ENCODE measurements at places on chromosomes 3 and 15.

- DNase-seq: no peak
Observed at GRCh38 chr3:157092230-157092629, 67.7 kb downstream of the CCNL1 start.

GRCh38 chr3:129023909-129024308 is 22.8 kb downstream of the EFCC1 start:
- no peak for DNase-seq

GRCh38 chr15:97168704-97169475 is 791.6 kb upstream of the ARRDC4 start:
- DNase-seq: no peak

DNA sequence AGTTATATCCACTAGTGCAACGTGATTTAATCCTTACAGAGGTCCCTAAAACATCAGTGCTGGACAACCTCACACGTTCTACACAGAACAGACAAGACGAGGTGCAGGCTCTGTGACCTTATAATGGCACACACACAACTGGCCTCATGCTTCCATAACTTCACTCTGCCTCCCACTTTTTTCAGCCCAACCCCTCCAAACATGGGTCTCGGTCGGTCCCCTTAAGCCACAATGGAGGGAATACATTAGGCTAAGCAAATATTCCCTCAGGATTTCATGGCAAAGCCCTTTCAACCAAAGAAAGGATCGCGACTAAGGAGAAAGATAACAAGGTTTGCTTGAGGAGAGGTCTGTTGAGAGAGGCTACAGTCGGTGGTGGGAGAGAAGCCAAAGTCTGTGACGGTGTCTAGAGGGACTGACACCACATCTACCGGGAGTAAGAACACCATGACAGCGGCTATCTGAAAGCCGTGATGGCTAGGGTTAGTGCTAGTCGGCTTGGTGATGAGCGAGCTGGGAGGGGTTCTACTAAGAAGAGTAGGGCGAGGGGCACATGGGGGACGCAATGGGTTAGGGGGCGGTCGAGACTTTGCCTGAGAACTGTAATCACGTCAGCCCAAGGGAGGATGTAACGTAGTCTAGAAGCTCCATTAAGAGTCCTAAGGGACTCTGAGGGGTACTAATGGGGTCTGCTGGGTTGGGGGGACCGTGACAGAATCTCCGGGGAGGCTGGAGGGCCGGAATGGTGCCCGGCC is 1.0 kb downstream of the MYO9A start:
- no peak for DNase-seq

- DNase-seq: no peak
Observed at GRCh38 chr15:51416129-51416528, 74.7 kb downstream of the GLDN start.

GRCh38 chr15:31336593-31337295 is 10.1 kb downstream of the KLF13 start:
- DNase-seq: no peak

GRCh38 chr3:23594066-23594465 is 211.7 kb upstream of the UBE2E1 start:
- DNase-seq: no peak

DNA sequence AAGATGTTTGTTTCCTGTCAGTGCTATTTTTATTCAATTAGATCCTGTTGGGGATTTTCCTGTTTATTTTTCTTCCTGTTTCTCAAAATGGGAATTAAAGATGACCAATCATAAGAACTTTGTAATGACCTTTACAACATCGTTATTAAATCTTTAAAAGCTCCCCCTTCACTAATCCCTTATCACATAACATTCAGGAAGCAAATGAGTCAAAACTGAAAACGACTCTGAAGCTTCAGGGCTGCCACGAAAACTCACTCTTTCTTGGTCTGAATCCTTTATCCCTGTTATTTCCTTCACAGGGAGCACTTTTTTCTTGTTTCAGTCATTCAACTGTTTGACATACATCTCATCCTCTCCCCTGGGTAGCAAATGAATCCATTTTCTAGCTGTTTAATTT is 75.8 kb upstream of the MB21D2 start:
- no peak for DNase-seq

DNA sequence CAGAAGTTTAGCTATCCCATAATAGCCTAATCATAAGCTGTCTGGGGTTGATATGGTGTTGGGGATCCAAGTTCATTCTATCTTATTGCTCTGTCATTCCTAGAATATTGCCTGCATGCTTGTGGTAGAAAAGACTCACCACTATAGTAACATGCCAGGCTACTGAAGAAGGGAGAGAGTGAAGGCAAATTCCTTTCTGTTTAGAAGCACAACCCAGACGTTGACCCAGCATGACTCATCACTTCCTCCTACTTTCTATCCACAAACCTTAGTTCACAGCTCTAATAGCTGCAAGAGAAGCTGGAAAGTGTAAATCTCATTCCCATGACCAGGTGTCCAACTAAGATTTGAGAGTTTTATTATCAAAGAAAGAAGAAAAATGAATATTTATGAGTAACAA is 57.8 kb upstream of the NMD3 start:
- DNase-seq: no peak

DNA sequence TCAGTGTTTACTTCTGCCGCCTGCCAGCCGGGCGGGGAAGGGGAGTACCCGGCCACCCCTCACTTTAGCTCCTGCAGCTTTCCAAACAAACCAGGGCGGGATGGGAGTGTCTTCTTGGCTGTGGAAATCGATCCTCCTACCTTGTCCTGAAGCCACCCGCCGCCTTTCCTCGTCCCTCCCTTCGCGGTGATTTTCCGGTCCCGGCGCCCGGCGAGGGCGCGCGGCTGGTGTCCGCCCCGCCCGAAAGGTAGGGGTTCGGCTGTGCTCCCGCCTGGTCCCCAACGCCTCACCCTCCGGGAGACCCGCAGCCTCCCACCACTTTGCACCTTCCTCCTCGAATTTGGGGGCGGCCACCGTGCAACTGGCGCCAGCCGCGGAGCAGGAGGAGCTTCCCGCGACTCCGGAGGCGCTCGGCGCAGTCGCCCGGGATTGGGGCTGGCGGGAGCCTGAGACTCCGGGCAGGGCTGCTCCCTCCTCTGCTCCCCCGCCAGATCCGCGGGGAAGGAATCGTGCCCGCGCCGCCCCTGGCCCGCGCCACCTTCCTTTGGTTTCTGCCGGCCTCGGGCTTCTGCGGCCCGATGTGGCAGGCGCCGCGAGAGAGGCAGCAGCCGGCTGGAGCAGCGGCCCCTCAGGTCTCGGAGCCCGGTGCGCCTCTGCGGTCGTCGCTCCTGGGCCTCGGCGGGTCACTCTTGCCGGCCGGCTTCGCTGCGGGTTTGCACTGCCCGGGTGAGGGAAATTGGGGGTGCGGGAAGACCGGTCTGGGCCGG is 30.7 kb upstream of the ST3GAL6 start:
- no peak for DNase-seq
